ENCODE measurements at places on chromosomes 4 and X.

- no peak for DNase-seq
These were observed 49.9 kb upstream of the FGF13 start for GRCh38 chrX:138761380-138761779.

DNA sequence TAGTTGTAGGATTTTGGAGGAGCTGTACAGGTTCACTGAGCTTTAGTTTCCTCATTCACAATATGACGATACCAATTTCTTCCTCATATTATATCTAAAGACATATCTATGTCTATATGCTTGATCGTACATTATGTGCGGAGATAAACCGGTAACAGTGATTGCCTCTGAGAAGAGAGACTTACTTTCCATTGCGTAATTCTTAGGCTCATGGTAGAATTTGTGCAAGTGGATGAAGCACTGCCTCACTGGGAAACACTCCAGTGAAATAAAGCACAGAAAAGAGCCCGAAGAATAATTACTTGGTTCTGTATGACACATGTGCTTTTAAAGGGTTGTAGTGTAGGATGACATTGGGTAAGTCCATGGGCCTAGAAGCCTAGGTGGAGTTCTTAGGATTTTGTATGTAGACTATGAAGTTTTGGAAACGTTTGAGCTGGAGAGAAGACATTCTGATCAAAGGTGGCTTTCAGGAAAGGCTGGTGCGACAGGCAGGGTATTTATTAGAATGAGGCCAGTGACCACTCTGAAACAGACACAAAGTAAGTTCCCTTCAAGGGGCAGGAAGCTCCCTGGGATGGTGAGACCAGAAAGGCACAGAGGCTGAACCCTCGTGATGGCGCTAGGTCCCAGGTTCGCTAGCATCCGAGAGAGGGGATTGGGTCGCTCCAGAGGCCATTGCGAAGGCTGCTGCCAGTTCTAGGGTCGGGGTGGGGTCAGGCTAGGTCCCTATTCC is 649 bp upstream of the VBP1 start:
- DNase-seq = no peak

GRCh38 chrX:7170898-7171297 is 22.9 kb upstream of the PUDP start:
- peak; percentile 1 for DNase-seq

GRCh38 chrX:11386001-11386523 is 92.8 kb downstream of the AMELX start:
- no peak for DNase-seq

GRCh38 chr4:189202182-189202868 is 738.3 kb upstream of the FRG1 start:
- peak; percentile 59 for DNase-seq

DNA sequence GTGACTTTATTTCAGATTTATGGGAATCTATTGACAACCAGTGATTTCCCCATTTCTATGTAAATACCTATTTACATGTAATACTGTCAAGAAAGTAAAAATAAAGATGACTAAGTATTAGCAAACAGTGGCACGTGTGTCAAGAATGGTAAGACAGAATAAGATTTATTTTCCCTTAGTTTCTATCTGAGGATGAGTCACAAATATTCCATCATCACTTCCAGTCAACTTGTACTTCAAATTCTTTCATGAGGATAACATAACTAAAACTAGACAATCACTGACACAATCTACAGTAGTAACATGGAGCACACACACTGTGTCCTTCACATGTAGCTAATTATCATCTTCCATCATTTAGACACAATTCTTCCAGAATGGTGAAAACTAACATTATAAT is 625.3 kb upstream of the PCDH7 start:
- no peak for DNase-seq

- DNase-seq = peak; percentile 35
These were observed 17.1 kb downstream of the USP46 start for GRCh38 chr4:52641854-52642563.

- peak; percentile 0 for DNase-seq
These were observed 10.3 kb downstream of the CENPI start for GRCh38 chrX:101108284-101108683.

DNA sequence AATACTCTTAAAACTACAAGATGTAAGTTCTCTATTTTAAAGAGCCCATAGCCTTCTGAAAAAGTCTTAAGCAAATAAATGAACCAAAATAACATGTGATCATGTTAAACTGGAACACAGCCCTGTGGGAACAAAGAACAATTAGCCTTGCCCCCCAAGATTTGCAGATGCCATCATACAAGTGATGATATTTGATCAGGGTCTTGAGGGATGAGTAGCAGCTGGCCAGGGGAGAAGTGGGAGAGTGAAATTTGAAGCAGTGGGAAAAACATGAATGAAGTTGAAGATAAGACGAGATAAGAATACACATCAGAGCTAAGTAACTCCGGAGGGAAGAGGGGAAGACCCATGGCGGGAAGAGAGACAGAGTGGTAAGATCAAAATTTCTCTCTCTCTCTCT is 450.1 kb upstream of the FTHL17 start:
- no peak for DNase-seq

GRCh38 chrX:153478746-153479145 is 8.4 kb upstream of the HAUS7 start:
- no peak for DNase-seq

- DNase-seq = no peak
These were observed 24.8 kb downstream of the ITGB1BP2 start for GRCh38 chrX:71326394-71326793.

DNA sequence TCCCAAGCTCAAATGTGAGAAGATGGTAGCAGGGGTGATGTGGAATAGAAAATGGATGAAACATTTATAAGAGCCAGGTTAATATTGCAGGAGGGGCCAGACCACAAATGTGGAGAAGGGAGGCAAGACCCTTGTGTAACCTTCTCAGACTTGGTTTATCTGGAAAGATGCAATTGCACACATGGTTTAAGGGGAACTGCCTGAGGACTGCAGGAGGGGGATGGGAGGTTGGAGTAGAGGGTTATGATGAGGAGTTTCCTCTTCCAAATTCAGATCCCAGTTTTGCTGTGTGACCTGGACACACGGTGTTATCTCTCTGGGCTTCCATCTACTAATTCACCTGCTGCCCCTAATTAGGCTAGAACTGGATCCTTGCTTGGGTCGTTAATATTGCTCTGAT is 46.1 kb downstream of the RAB40AL start:
- DNase-seq = no peak

- no peak for DNase-seq
These were observed 138.0 kb downstream of the ZNF674 start for GRCh38 chrX:46407036-46407752.

DNA sequence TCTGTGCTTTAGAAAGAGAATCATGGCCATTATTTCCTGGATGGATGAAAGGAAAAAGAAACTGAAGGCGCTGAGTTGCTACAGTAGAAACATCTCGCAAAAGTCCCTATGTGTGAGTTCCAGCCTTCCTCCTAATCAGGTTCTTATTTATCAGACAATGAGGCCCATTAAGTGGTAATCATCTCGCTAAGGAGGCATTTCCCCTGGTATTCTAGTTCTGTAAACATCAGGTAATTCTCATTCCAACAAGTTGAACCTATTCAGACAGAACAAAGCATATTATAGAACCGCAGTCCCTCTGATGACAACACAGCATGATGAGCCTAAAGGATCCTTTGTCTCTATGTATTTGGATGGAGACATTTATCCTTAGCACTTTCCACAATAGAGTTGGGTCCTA is 205.7 kb upstream of the MAOA start:
- no peak for DNase-seq

DNA sequence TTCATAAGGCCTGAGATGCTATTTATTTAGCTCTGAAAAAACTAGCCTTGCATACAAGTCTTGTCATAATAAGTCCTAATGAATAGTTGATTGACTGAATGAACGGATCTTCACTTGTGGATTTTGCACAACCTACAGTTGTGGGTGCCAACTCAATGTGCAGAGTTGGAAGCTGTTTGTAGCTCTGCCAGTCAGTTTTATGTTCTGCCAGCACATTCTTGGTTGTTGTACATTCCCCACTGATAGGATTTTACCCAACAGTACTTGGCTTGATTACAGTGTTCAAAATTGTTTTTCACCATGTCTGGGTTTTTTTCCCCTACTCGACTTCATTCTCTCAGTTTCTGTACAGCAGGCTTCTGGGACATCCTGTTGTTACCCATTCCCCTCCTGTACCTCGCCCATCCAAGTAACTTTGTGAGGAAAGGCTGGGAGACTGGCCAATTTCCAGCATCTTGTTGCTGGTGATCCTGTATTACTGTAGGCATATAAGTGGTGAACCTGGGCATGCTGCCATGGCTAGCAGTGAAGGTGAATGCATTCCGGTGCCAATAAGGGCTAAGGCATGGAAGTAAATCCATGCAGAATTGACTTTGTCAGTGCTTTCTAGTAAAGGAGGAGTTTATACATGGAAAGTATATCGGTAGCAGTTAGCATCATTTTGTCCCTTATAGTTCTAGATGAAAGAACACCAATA is 22.8 kb downstream of the IL1RAPL1 start:
- no peak for DNase-seq

GRCh38 chr4:8112672-8113071 is 45.9 kb downstream of the ABLIM2 start:
- no peak for DNase-seq

DNA sequence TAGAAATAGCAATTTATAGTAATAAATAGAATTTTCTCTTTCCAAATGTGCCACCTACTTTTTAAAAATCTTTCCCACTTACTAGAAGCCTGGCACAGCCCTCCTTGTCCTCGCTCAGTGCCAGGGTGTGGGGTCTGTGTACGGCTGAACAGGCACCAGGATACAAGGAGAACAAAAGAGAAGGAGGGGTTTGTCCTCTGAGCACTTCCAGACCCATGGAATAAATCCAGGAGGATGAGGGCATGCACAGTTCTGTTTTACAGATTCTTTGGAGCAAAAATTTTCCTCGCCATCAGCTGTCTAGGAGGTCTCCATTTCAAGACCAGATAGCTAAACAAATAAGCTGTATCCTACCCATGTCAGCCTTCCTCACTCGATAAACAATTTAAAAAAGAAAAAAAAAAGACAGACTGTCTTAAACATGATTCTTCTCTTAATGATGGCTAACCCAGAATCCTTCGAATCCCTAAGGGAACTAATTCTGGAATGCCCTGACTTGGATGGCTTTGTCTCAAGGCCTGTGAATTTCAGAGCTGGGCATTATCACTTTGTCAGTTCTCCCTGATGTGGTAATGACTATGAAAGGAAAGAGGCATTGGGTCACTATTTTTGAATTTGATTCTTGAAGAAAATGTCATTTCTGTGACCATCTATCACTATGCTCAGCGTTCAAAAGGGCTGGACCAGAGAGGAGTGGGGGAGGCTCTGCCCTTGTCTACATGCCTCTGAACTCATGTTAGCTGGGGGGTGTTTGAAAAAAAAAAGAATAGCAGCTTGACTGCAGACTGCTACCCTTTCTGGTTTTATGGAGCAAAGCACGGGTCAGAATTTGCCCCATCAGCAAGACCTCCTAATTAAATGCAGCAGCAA is 151.0 kb downstream of the DCTD start:
- no peak for DNase-seq

GRCh38 chrX:42752730-42753129 is 25.2 kb downstream of the PPP1R2C start:
- no peak for DNase-seq

GRCh38 chrX:112043997-112044396 is 38.6 kb downstream of the TRPC5 start:
- no peak for DNase-seq

- peak; percentile 24 for DNase-seq
These were observed 8.0 kb downstream of the NUDT6 start for GRCh38 chr4:122914292-122914904.

DNA sequence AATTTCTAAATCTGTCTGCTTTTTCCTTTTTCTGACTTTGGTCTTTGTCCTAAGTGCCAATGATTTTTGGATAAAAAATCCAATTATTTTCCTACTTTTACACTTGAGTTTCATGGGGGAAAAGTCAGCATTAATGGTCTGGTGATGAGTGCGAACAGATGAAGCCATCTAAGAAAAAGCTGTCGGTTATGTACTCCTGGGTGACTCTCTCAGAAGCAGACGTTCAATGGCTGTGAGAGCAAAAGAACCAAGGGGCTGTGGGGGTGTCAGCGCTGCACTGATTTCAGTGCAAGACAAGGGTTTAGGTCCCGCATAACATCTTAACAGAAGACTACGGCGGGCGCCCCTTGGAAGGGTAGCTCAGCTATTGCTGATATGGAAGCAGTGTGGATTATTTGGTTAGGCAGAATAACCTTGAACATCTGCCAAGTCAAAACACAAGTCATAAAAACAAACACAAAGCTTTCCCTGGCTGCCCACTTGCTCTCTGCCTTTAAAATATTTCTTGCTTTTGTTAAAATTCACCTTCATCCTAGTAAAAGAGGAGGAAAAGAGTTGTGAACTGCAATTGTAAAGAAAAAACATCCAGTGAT is 240.5 kb downstream of the MAML3 start:
- DNase-seq = no peak

DNA sequence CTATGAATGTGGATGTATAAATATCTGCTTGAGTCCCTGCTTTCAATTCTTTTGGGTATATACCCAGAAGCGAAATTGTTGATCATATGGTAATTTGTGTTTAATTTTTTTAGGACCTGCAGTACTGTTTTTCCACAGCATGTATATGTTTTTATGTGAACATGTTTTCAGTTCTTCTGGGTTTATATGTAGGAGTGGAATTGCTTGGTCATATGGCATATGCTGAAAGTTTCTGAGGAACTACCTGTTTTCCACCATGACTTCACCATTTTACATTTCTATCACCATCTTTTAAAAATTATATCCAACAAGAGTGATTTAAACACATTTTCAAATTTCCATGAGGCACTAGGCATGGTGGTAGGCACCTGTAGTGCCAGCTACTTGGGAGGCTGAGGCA is 8.2 kb downstream of the PPAT start:
- no peak for DNase-seq

- no peak for DNase-seq
These were observed 235.2 kb upstream of the ANKRD50 start for GRCh38 chr4:124947622-124948265.

DNA sequence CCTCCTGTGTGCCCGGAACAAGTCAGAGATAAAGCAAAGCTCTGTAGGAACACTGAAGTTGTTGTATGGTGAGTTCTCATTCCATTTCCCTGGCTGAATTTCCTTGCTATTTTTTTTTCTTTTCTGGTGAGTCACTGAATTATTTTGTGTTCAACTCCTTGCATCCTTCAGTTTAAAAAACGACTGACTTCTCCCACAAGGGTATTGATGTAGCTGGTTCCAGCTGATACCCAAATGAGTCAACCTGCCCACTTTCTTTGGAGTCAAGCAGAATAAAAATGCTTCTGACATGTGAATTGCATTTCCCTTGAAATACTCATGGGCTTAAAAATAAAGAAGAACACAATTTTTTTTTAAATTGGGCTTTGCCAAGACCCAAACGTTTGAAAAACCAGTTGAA is 85.5 kb downstream of the SHOX start:
- DNase-seq = no peak

DNA sequence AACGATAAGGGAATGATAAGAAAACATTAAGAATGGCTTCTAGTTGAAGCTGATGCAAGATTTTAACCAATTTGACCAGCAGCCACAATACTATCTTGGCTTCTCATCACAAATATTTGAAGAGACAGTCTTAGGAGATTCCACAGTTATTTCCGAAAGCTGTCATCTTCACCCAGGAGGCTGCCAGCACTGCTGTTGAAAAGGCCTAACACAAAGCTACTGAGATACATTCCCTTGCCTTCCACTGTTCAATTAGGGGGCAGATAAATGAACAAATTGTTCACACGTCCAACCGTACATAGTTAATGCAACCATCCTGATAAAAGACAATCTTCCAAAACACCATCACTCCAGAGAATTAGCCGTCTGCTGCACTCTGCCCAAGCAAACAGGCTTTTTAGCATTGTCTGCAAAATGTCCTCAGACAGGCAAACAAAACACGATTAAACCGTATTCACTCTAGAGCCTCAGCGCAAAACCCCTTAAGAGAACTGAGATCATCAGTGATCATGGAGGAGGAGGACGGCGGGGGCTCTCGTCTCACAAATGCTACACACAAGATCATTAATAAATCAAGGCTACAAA is 189.8 kb upstream of the PSAPL1 start:
- no peak for DNase-seq
